ENCODE measurements at places on chromosomes 6 and 20. TPM values are rescaled to one million over a fixed set of nuclear protein-coding genes. Genes with fewer than 3 reads are reported as not detected.
A peak's percentile ranks its signal among the peaks of the same experiment; 100 is the strongest.

DNA sequence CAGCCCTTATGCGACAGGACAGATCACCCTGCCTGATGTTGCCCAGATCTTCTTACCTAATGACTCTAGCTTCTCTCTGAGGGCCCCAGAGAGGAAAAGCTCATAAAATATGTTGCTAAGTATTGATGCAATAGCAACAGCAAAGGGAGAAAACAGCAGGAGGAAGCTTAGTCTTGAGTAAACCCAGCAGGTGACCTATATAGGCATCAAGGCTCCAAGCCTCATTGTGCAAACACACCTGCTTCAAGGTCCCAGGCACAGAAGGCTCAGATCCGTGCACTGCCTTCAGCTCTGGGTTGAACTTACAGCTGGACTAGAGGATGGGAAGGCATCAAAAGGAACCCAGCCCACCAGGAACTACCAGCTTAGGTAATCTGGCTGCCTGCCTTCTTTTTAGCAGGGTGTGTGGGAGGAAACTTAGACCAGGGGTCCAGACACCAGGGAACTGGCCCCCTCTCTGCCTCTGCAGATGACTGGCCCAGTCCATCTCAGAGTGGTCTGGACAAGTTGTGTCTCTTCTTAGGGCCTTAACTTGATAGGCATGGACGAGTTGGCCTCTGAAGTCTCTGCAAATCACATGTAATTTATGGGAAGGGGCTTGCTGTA is 34.4 kb downstream of the TGM3 start:
- DNase-seq: no peak

DNA sequence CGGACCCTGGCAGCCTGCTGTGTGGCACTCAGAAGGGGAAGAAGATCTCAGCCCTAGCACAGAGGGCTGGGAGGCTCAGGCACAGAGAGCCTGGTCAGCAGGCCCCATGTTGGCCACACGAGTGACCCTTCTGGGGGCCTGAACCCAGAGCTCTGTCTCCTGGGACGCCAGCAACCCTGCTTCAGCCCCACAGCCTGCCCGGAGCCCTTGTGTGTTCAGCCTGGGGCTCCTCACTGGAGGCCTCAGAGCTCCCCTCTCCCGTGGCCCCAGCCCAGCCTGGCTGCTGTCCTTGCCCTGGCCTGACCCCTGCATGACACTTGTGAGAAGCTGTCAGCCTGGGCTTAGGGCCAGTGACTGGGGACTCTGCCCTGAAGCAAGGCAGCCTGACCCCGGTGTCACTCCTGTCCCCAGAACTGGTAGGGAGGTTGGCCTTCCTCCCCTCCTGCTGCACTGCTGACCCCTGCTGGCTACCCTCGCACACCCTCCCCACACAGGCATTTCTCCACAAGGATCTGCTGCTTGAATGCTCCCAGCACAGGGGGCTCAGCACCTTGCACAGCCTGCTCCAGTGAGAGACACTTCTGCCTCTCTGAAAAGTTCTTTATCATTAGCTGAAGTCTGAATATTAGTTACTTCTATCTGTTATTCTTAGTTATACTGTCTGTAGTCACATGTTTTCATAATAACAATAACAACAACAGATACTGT is 15.4 kb upstream of the IP6K3 start:
- no peak for DNase-seq

DNA sequence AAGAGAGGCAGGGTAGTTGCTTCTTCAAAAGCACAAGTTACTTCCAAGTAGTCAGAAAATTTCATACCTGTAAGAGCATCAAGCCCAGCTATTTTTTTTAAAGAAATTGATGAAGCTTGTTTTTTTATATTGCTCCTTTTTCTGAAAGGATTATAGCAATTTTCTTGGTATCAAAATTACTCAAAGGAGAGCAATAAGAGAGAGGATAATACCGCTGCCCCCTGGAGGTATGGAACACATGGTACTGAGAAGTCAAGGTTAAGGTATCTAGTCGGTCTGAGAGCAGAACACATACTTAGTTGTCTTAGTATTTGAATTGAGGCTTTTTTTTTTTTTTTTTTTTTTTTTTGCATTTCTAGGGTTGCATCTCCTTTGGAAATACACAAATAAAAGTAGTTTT is 59.4 kb downstream of the ADGRF5 start:
- DNase-seq: no peak

GRCh38 chr6:119672725-119673124 is 323.2 kb upstream of the MAN1A1 start:
- DNase-seq: no peak

DNA sequence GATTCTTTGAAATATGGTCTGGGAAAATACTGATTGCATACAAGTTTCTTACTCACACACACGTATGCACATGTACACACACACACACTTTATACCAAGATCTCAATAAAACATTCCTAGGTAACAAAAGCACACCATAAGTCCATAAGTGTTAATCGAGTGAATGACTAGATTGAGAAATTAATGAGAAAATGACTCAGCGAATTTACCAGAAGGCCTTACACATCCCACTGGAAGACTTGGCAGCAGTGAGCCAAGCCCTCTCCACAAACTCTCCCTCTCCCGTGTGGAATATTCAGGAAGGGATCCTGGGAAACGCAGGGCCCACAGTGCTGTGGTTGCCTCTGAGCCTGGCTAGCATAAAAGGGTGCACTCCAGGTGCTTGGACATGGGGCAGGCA is 227.2 kb downstream of the LY86 start:
- no peak for DNase-seq

GRCh38 chr20:50193199-50193835 is 2.7 kb downstream of the CEBPB start:
- DNase-seq: no peak

GRCh38 chr6:45538641-45539547 is 161.2 kb upstream of the SUPT3H start:
- peak; percentile 79 for DNase-seq

GRCh38 chr20:37990571-37991151 is 42.6 kb downstream of the TTI1 start:
- no peak for DNase-seq

GRCh38 chr6:105974986-105975385 is 111.2 kb upstream of the PRDM1 start:
- no peak for DNase-seq

GRCh38 chr6:136446145-136446544 is 104.1 kb downstream of the MAP7 start:
- no peak for DNase-seq

DNA sequence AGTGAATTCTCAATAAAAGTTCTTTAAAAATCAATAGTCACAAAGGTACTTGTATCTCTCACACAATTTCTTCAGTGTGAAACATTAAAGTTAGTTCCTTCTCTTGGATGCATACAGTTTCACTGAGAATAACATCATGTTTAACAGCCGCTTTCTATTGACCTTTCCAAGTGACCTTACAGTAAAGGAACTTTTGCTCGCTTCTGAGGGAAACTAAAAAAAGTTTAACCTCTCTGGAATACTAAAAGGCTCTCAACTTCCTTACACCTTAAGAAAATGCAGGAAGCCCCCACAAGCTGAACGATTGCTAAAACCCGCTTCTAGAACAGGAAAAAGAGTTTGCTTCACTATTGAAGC is 1.3 kb downstream of the RRAGD start:
- no peak for DNase-seq

GRCh38 chr20:37927410-37928095 is 24.6 kb downstream of the VSTM2L start:
- DNase-seq: no peak

- DNase-seq: no peak
Observed at GRCh38 chr6:55868771-55869479, 6.5 kb downstream of the BMP5 start.

GRCh38 chr6:85041376-85041775 is 277.0 kb upstream of the TBX18 start:
- DNase-seq: no peak

- no peak for DNase-seq
Observed at GRCh38 chr20:47859278-47859677, 74.0 kb upstream of the SULF2 start.

GRCh38 chr20:37590938-37591490 is 63.3 kb upstream of the BLCAP start:
- no peak for DNase-seq

DNA sequence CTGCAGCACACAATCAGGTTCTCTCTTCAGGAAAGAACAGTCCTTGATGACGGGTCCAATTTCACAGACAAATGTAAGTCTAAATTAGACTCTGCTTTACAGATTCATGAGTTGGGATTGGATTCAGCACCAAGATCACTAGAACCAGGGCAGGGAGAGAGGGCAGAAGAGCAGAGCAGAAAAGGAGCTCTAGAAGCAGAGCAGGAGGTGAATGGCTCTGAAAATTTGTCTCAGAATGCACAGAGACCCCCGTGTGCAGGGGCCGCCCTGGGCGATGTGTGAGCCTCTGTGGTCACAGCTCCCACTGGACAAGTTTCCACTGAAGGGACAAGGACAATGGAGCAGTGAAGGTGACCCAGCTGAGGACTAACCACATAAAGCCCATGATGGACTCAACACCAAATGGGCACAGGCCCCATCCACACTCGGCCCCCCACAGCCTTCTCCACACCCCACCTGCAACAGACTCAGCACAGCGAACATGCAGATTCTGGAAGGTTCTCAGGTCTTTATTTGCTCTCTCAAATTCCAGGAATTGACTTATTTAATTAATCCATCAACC is 3.5 kb downstream of the HLA-B start:
- DNase-seq: no peak

DNA sequence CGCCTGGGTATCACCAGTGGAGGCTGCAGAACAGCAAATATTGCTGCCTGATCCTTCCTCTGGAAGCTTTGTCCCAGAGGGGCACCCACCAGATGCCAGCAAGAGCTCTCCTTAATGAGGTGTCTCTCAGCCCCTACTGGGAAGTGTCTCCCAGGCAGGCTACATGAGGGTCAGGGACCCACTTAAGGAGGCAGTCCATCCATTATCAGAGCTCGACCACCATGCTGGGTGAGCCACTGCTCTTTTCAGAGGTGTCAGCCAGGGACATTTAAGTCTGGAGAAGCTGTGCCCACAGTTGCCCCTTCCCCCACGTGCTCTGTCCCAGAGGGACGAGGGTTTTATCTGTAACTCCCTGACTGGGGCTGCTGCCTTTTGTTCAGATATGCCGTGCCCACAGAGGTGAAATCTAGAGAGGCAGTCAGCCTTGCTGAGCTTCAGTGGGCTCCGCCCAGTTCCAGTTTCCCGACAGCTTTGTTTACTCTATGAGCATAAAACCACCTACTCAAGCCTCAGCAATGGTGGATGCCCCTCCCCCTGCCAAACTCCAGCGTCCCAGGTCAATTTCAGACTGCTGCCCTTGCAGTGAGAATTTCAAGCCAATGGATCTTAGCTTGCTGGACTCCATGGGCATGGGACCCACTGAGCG is 25.9 kb upstream of the AIG1 start:
- no peak for DNase-seq

GRCh38 chr6:55825402-55826051 is 49.9 kb downstream of the BMP5 start:
- no peak for DNase-seq

Gene PSMB8
- polyA plus RNA-seq: 13.9 TPM

Gene SLC17A3
- not detected for polyA plus RNA-seq

Gene UNC5CL
- 4.1 TPM for polyA plus RNA-seq

Gene GRM1
- polyA plus RNA-seq: 0.10 TPM

Gene CDH4
- polyA plus RNA-seq: 1.0 TPM

Gene HS3ST5
- polyA plus RNA-seq: 0.72 TPM

Gene PHF10
- polyA plus RNA-seq: 71.2 TPM

Gene AVP
- polyA plus RNA-seq: not detected

Gene SULF2
- 38.2 TPM for polyA plus RNA-seq

Gene SRMS
- not detected for polyA plus RNA-seq

Gene CASS4
- 6.9 TPM for polyA plus RNA-seq

Measured in hindlimb muscle (tissue), 1 donor.